ENCODE measurements at places on chromosomes 13 and 19.

DNA sequence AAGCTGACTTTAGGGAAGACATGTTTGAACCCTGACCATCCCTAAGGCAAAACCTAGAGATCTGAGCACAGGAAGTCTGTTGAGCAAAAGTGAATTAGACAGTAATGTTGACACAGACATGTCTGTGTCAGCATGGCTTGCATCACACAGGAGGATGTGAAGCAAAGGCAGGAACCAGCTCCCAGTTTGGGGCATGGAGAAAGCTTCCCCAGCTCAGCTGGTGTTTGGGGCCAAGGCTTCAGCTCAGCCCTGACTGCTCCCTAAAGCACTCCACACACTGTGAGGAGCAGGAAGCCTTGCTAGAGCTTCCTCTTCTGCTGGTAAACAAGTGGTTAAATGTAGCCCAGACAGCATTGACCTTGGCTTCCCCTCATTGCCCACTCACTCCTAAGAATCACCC lies 153.8 kb upstream of the UBL3 start:
- peak; percentile 52 for DNase-seq

DNA sequence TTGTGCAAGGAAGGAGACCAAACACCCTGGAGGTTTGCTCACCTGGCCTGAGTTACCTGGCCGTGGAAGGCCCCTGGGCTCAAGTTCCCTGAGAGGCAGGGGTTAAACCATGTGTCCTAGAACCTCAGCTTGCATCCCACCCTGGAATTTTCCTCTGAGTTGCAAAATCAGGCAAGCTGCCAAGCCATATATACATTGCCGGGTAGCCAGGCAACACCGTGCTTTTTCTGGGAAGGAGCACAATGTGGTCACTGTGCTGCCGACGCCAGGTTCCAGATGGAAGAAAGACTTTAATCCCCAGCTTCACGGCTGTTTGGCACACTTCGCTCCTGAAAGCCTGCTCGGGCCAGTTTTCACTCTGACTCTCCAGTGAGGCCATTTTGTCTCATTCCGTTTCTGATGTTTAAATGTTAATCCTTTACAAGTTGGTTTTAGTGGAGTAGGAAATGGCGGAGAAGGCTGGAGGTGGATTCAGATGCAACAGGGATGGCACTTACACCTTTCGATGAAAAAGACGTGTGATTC lies 60.1 kb upstream of the PEG3 start:
- no peak for DNase-seq

DNA sequence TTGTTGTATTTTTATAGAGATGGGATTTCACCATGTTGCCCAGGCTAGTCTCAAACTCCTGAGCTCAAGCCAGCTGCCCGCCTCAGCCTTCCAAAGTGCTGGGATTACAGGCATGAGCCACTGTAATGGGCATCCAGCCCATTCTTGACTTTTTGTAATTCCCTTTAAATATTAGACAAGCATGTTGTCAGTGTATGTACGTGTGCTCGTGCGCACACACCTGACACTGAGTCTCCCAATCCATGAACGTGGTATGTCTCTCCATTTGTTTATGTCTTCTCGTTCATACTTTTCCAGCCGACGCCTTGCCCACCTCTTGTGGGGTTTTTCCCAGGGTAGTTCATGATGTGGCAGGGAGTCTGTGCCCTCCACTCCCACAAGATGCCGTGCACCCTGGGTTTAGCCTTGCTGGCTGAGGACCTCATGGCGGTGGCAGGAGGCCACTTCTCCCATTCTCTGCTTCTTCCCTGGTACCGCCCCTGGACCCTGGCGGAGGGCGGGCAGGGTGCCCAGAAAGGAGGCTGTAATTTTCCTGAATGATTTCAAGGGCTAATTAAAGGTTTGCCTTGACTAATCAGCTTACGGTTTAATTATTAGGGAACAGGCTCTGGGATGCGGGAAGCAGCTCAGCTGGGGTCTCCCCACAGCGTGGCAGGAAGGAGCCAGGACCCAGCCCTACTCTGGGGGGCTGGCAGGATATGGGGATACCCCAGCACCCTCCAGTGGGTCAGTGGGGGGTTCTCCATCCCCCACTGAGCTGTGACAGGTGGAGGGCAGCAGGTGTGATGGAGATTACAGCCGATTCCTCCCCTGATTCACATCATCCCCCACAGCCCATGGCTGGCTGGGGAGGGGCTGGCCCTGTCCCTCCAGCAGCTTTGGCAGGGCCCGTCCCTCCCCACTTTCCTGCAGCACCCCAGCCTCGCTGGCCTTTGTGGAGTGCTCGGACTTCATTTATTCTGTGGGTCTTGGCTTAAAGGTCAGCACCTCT lies 12.9 kb downstream of the PAK4 start:
- no peak for DNase-seq

DNA sequence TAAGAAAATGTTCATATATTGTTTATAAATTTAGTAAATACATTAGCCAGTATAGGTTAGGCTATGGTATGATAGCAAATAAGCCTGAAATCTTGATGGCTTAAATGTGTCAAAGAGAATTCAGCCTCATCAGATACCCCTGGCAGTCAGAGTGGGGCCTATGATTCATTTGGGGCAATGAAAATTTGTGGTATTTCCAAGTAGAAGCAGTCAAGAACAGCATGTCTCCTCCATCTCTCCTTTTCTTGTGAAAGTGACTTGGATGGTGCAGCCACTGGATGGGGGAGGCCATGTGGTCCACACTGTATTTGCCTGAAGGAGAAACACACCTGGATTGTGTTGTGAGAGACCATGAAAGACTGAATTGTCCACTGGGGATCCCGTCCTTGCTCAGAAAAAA lies 82.7 kb downstream of the DLEU7 start:
- DNase-seq, result peak; percentile 15

DNA sequence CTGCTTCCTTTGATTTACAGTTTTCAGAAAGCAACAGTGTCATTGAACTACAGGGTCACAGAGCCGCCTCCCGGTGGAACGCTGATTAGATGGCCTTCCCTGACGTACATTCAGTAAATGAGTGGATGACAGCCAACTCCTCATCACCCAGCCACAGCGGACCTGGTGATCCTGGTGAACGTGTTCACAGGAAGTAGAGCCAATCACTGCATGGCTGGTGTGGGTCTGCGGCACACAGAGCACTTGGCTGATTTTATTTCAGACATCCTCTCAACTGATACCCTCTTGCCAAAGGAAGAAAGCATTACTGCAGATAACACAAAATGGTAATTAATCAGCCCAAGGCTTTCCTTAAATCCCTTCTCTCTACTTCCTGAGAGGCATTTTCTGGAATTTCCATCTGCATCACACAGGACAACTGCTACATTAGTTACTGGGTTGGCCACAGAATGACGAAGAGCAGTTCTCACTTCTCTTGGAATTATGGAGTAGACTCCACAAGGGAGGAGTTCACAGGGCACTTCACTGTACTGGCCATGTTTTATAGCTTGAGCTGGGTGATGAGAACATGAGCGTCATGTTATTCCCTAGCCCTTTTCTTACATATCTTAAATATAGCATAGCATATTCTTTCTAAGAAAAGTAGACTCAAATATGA lies 84.0 kb upstream of the SLC7A1 start:
- no peak for DNase-seq

GRCh38 chr13:111521030-111521429 lies 200.6 kb downstream of the TEX29 start:
- DNase-seq, result no peak

GRCh38 chr19:35901854-35902661 lies at the start of gene HCST:
Gene HCST (plus strand): TSS chr19:35902529. CDS start chr19:35902594, 65 bp downstream.
- peak; percentile 59 for DNase-seq

- DNase-seq, result no peak
Measured at GRCh38 chr13:112837371-112838037, 131.5 kb upstream of the MCF2L start.

DNA sequence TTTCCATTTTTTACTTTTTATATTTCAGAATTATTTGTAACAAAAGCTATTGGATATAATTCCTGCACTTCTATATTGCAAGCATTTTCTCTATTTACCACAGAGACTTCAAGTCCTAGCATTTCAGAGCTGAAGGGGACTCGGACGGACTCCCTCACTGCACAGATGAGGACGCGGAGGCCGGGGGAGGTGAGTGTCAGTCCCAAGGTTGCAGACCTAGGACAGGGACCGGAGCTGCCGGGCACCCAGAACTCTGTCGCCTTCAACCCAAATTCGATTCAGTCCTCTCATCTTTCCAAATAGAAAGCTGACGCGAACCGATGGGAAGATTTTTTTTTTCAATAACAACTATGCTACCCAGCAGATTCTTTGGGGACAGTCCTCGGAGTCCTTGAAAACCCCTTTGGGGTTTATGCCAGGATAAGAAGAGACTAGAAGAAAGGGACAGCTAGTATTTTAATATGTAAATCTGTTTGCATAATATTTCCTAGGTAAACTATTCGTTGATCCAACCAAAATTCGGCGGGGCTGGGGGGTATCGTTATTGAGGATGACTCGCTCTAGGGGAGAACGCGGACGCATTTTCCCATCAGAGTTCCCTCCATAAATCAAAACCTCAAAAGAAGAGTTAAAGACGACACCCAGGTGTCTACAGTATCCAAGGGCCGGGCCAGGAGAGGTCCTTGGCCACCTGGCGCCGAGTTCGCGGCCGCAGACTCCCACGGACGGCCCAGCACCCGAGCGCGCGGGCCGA lies 803 bp downstream of the FLT3 start:
- no peak for DNase-seq

GRCh38 chr19:4582980-4583842 lies 23.7 kb upstream of the SEMA6B start:
- DNase-seq, result peak; percentile 29

DNA sequence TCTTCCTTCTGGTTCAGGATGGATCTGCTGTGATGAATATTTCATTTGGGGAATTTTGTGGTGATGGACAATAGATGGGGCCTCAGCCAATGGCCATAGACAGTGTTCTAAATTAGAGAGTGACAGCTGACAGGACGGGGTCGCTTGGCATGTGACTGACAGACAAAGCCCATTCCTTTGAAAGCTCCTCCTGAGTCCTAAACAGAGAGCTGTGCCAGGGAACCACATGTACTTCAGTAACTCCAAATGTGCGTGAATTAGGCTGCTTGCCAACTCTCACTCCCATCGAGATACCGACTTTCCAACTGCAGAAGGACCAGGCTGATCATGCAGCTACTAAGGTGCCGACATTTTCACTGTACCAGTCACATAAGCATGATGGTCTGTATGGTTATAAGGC lies 187.7 kb downstream of the SHISA2 start:
- no peak for DNase-seq

DNA sequence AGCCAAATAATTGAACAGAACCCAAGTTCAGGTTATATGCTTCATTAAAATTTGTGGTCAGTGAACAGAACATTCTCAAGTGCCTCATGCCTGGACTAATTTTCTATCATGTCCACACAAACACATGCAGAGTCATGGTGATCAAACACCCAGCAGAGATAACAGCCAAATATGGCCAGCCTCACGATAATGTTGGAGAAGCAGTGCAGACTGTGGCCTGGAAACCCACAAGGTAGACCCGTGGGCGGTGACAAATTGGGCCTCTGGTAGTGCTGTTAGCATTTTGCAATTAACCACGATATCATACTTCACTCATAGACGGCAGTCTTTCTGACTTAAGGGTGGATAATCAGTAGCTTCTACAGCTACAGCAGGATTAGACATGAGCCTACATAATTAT lies 35.0 kb upstream of the VWA8 start:
- peak; percentile 19 for DNase-seq

GRCh38 chr19:30047432-30047831 lies 105.4 kb downstream of the URI1 start:
- DNase-seq, result no peak

DNA sequence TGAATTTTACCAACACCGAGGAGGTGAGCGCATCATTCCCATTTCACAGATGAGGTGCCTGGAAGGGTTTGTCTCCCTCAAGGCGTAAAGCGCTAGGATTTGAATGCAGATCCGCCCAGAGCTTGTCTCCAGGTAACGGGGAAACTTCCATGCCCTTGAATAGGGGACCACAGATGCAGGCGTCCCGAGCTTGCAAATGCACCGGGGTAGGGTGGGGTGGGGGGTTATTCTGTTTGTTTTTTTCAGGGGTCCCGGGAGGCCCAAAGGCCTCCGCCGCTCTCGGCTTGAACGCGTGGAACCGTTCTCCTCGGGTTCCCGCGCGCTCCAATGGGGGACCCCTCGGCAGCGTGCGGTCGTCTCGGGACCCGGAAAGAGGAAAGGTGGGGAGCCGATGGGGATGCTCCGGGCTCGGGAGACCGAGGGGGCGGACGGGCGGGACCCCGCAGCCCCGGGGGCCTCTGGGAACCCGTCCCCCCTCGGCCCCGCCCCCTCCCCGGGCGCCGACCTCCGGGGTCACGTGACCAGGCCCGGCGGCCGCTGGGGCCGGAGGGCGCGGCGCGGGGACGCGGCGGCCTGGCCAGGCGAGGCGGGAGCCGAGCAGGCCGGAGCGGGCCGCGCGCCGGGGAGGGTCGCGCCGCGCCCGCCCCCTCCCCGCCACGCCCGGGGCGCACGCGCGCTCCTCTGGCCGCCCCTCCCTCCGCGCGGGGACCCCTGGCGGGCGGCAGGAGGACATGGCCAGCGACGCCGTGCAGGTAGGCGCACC lies at the start of gene PKN1:
PKN1 (plus strand) TSS at position 516 of the 763 bp plus-strand sequence; CDS start at position 732, 216 bp downstream.
- peak; percentile 56 for DNase-seq

DNA sequence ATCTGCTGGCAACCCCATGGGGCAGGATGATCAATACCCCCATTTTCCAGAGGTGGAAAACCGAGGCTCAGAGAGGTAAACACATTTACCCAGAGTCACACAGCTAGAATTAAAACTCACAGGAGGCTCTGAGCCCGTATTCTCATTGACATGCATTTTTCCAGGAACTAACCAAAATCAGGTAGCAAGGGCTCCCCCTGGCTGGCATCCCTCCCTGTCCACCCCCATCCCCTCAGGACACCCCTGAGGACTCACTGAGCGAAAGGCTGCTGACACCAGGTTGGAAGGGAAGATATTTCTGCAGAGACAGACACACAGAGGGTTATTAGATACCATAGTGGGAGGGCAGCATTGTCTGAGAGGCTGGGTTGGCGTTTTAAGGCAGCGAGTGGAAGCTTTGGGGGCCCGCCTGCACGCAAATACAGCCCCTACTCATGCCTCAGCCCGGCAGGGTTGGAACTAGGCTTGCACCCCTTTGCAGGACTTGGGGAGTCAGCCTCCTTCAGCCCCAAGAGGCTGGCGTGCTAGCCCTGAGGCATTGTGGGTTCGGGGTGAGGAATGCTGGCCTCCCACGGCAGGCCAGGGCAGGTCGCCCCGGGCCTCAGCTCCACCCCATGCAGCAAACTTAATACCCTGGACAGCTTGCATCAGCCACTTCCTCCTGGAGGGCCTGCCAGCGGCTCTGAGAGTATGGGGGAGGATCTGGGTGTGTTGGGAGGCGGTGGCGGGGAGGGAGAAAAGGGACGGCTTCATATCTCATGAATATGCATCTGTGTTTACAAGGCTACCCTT lies 3.9 kb downstream of the SLC1A5 start:
- DNase-seq, result peak; percentile 97

GRCh38 chr13:41426047-41426446 lies 31.3 kb upstream of the RGCC start:
- no peak for DNase-seq

- no peak for DNase-seq
Measured at GRCh38 chr13:111903143-111903542, 163.8 kb upstream of the SOX1 start.

DNA sequence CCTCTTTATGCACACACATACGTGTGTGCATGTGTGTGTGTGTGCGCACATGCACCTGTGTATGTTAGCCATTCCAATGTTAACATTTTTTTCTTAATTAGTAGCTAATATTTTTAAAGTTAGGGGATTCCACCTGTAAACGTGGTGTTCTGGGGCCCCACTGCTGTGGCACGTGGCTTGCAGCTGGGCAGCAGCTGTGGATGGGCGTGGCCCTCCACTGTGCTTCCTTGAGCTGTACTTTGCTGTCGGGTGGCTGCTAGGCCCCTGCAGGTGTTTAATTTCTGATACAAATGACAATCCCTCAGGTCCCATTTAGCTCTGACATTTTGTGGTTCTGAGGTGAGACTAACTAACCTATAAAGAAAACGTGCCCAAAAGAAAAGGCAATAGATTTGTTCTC lies 58.9 kb upstream of the GJB6 start:
- DNase-seq, result no peak

Measured in EL (cell line).